ENCODE measurements at places on chromosomes 7 and 10.

DNA sequence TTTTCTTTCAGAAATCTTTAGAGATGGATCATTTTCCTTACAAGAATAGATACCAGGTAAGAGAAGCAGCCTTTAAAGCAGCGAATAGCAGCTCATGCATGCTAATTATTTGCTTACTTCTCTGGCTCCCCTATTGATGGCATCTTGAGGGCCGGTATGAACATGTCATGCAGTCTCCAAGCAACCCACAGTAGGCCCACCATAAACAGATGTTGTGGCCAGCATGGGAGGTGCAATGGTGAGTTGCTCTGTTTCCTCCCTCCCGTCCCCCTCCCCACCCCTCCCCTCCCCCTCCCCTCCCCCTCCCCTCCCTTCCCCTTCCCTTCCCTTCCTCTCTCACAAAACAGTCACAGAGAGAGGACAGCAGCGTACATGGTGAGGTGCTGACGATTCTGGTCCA, 9.7 kb upstream of the ZNF273 start:
- DNase-seq, result no peak

GRCh38 chr10:79181227-79181626, 112.5 kb downstream of the ZMIZ1 start:
- DNase-seq, result no peak

GRCh38 chr10:102262744-102263370, 17.5 kb downstream of the GBF1 start:
- no peak for DNase-seq

DNA sequence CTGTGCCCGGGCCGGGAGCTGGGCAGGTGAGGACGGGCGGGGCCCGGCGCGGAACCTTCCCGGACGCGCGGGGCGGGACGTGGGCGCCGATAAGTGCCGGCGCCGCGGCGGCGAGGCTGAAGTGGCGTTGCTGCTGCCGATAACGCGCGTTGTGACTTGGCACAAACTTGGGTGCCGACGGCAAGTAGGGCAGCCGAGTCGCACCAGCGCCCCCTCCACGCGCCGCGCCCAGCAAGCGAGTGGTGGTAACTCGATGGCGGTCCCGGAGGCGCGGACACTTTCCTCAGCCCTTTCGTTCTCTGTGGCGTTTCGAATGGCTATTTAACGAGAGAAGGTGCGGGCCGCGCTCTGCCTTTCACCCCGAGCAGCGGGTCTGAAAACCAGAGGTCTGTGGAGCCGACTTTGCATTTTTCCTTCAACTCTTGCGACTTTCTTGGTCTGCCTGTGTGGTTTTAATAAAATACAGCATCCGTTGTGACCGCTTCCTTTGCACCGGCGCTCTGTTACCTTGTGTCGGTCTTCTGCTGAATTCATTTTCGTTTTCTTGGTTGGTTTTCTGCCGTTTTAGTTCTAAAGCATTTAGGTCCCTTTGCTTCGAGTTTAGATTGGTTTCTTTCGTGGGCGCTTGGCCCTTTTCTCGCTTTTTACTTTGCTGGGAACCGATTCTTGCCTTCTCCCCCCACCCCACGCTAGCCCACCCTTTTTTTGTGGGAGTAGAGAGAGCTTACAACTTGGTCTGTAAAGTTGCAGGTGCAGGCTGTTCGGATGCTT, 701 bp downstream of the STK17A start:
- no peak for DNase-seq

DNA sequence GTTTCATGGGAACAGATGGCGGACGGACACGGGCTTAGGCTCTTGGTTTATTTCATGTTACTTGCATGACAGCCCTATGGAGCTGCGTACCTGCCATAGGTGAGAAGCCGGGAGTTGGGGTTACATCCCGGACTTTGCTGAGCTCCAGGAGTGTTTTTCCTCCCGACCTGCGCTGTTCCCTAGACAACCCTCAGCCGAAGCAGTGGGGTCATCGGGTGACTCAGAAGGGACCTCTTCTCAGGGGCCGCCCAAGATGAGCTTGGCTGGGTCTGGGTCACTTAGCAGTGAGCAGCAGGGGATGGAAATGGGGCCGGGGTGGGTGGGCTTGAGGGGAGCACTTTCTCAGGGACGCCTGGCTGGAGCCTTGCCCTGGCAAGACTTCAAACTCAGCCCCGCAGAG, 11.9 kb downstream of the CUX1 start:
- no peak for DNase-seq

GRCh38 chr7:92778972-92779371, 57.4 kb downstream of the CDK6 start:
- DNase-seq, result no peak

- DNase-seq, result no peak
Measured at GRCh38 chr10:21873198-21873597, 130.3 kb downstream of the DNAJC1 start.

- no peak for DNase-seq
Measured at GRCh38 chr7:98617051-98617959, at the start of gene NPTX2. NPTX2 (plus strand) TSS chr7:98617285; CDS start chr7:98617462, 177 bp downstream.

- no peak for DNase-seq
Measured at GRCh38 chr10:70289739-70290138, 5.9 kb upstream of the NPFFR1 start.

DNA sequence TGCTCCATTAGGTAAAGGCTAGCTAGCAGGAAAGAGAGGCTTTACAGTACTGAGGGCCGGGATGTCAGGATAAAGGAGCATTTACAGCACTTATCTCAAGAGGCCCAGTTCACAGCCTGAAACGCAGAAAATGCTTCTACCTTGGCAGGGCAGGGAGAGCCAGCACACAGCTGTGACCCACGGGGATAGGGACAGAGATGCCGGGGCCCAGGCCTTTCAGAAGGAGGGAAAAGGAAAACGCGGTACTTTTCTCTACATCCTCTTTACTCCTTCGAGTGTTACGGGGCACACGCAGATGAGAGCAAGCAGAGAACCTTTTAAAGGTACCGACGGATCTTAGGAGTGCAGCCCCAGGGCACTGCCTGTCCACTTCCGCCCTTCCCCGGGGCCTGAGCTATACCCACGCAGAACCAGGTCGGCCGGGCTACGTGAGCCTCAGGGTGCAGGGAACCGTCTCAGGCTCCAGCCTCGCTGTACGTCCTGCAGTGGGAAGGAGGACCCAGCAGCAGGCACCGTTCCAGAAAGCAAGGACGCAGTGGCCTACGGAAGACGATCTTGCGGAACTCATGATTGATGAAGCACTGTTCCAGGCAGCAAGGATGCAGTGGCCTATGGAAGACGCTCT, 232.3 kb downstream of the ELFN1 start:
- no peak for DNase-seq

DNA sequence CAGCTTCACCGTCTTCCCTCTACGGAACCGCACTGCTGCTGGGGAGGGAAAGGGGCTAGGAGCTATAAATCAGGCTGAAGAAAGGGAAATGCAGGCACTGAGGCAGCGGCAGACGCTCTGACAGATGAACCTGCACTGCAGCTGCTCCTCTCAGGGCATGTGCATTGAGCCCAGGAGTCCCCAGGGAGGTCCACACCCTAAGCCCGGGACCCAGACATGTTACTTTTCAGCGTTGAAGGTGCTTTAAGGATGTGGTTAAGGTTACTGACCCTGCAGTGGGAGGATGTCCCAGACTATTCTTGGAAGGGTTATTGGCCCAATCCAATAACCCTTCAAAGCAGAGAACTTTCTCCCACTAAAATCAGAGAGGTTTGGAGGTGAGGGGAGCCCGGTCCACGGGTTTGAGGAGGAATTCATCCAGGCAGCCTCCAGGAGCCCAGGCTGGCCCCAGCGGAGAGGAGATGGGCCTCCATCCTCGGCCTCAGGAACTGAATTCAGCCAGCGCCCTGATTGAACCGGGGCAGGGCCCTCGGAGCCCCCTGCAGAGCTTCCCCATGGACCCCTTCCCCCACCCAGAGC, 75.4 kb downstream of the ADARB2 start:
- DNase-seq, result no peak

DNA sequence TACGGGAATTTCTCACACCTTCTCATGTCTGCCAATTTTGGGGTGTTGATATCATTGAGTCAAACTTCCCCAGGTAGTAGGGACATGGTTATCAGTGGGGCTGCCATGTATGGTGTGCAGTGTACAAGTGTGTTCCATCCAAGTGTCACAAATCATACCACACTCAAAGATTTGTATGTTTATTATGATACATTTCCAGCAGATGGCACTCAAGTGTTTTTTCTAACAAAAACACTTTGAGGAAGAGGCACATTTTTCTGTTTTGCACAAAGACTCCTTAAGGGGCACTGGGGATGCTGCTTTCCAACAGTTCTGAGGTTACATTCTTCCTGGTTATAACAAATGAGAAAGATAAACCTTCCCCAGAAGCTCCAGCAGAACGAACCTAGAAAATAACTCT, 414.5 kb downstream of the REEP3 start:
- DNase-seq, result no peak

DNA sequence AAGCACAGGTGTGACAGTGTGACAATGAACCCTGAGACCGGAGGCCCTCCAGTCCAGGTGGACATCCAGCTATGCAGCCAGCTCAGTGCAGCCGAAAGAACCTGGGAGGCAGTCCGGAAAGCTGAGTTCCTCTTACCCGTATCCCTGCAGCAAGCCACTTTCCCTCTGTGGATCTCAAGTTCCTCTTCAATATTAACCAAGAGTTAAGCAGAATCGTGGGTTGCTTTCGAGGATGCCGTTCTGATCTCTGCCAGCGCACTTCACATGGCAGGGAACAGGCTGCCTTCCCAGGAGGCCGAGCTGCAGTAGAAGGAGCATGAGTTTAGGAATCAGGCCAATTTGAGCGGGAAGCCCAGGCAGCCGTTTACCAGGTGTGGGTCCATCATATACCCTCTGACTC, 591.6 kb downstream of the SDK1 start:
- DNase-seq, result no peak

DNA sequence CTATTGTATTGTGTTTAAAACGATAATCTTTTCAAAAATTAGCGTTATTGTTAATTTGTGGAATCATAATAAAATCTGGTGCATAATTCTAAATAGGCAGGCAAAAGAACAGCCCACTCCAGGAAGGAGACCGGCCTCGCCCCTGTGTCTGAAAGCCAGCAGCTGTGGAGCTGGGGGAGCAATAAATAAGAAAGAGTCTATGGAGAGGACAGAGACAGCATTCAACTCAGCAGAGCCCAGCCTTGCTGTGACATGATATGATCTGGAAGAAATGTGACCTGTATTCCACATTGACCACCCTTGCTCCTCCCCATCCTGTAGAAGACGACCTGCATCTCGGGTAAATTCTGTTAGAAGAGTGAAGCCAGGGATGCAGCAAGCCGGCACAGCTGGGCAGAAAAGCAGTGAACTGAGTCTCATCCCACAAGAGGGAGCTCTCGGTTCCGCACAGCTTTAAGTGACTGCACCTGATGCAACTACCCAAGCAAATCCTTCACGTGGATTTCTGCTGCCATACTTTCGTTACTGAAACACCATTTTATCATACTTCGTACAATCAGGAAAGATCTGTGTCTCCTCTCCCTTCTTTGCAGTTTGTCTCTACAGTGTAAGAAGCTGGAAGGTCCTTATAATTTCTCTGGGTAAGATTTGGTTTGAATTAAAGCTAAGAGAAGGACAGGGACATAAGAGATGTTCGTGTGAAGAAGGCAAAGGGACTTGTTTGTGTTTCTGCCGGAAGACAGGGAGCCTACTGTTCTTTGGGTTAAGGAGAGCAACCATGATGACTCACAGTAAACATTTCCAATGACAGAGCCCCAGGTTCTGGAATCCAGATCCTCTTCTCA, 427.1 kb downstream of the GPAM start:
- DNase-seq, result no peak

GRCh38 chr7:130360518-130360917, 15.9 kb downstream of the CPA5 start:
- DNase-seq, result no peak

- DNase-seq, result no peak
Measured at GRCh38 chr7:47461161-47461560, 120.8 kb downstream of the TNS3 start.

DNA sequence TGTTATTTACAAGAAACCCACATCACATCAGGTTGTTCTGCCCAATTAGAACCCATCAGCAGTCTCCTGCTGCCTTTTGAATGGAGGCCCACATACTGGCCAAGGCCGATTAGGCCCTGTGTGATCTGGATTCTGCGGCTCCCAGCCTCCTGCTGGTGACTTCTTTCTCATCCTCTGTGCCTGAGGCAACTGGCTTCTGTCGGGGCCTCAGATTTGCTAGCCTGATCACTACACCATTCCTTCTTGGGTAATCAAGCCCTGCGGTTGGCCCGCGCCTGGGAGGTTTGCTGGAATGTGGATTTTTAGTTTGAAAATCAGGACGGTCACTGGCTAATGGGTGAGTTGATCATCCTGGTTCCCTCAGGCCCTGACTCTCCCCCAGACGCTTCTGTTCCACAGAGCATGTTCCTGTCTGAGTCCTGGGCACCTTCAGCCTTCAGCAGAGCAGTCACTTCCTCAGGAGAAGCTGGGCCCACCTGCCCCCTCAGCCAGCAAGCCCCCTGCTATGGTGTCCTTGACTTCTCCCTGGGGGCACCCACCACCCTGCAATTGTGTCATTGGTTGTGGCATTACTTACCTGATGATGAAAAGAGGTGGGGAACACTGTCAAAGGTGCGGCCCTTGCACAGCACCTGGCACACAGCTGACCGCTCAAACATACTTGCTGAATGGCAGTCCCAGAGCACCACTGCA, 207.6 kb downstream of the PHTF2 start:
- DNase-seq, result no peak

GRCh38 chr10:112913661-112914287, 36.3 kb upstream of the TCF7L2 start:
- no peak for DNase-seq

GRCh38 chr10:129793479-129793878, 170.6 kb downstream of the EBF3 start:
- no peak for DNase-seq

GRCh38 chr7:93374345-93374940, 142.3 kb downstream of the VPS50 start:
- DNase-seq, result peak; percentile 11

DNA sequence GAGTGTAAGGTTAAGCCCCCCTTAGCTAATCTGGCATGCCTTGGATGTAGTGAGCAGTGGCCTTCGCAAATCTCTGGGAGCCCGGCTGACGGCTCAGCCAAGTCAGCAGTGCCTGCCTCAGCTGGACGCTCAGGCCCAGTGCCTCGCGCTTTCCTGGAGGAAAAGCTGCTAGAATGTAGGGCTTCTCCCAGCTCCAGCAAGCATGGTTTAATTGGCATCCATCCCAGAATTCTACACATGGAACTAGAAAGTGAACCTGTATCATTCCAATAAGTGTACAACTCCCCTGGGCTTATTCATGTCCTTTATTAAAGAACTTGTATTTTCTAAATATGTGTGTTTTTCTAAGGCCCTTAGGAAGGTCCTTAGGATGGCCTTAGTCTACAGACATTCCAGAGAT, 287.8 kb upstream of the SHH start:
- DNase-seq, result no peak

- no peak for DNase-seq
Measured at GRCh38 chr10:109996225-109996624, 11.6 kb upstream of the ADD3 start.
